ENCODE measurements at places on chromosomes 12 and 14.

- DNase-seq: peak; percentile 3
Observed at GRCh38 chr12:28872654-28873268, 276.3 kb upstream of the FAR2 start.

DNA sequence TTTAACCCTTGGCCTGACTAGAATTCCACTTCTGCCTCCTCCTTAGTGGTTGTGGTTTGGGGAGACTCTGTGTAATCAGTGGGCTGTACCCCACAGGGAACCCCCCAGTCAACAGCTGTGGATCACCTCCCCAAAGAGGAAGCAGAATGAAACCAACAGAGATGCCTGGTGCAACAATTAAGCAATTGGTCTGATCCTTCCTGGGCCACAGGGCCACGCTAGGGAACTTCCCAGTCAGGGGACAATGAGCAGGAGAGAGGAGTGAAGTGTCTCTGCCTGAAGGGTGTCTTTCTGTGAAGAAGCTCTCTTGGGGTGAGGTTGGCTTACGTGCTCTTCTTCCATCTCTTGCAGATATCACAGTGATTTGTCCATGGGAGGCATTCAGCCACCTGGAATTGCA is 8.2 kb downstream of the PDE6H start:
- no peak for DNase-seq

- DNase-seq: no peak
Observed at GRCh38 chr12:106455111-106455510, 97.6 kb downstream of the POLR3B start.

- no peak for DNase-seq
Observed at GRCh38 chr12:74334780-74335179, 202.9 kb upstream of the ATXN7L3B start.

Measured in NCI-H69 (cell line).